ENCODE measurements at places on chromosomes 1 and 21.
A peak's percentile ranks its signal among the peaks of the same experiment; 100 is the strongest.

DNA sequence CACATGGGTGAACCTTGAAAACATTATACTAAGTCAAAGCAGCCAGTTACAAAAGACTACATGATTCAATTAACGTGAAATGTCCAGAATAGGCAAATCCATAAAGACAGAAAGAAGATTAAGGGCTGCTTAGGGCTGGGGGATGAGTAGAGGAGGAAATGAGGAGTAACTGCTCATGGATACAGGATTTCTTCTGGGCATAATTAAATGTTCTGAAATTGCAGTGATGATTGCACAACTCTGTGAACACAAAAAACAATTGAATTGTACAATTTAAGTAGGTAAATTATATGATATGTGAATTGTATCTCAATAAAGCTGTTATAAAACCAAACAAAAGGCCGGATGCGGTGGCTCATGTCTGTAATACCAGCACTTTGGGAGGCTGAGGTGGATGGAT lies 52.2 kb downstream of the RERE start:
- DNase-seq = no peak

- DNase-seq = no peak
Observed at GRCh38 chr1:116806245-116806644, 52.0 kb downstream of the CD2 start.

- no peak for DNase-seq
Observed at GRCh38 chr1:5751163-5751540, 241.1 kb downstream of the NPHP4 start.

GRCh38 chr1:96465441-96465840 lies 256.1 kb upstream of the PTBP2 start:
- DNase-seq = no peak

- DNase-seq = no peak
Observed at GRCh38 chr1:86062453-86062852, 94.1 kb downstream of the COL24A1 start.

DNA sequence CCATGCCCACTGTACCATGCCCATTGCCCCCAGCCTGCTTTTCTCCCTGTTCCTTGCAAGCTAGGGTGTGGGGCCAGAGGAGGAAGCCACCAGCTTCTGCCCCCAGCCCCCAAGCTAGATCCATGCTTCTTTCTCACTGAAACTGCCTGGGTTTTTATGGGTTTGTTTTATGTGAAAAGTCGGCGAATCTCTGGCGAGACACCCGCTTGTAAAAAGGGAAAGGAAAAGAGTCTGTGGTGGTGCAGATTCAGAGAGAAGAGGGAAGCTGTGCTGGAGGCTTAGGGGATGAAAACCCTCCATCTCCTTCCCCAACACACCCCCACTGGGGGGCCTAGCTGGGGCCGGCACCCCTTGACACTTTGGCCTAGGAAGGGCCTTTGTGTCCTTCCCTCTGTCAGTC lies 26.2 kb downstream of the GRHL3 start:
- DNase-seq = no peak

DNA sequence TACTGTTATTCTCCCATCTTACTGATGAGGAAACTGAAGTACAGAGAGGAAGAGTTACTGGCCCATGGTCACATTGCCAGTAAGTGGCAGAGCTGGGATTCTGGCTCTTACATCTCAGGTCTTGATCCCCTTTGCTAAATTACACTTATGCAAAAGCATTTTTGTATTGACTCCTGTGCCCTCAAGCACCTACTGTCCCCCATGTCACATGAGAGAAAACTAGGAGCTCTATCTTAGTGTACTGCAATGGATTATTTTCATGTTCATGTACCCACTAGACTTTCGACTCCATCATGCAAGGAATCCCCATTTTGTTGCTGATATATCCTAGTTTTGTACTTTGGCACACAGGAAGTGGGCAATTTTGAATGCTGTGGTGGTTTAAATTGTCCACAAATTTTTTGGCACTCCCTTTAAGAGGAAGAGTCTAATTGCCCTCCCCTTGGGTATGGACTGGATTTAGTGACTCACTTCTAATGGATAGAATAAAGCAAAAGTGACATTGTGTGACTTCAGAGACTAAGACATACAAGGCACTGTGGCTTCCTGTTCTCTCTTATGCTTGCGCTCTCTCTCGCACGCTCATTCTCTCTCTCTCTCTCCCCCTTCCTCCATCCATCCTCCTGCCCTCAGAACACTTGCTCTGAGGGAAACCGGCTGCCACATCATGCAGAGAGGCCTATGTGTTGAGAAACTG lies 43.5 kb upstream of the JAK1 start:
- DNase-seq = no peak

DNA sequence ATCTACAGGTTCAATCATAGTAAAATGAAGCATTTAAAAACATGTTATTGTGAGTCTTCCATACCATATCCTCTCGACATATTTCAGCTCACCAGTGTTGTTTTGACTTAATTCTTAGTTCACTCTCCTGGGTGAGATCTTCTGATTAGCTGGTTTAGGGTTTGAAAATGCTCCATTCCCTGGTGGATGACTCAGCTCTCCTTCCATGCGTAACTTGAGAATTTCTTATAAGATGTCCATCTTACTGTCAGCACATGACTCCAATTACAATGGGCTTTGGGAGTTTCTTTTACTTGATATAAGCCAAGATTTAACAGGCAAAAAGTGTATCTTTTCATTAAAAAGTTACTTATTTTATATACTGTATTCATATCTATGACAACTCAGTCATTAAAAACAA lies 476.5 kb downstream of the BRINP3 start:
- DNase-seq = no peak

GRCh38 chr1:112006416-112007025 lies 17.1 kb upstream of the KCND3 start:
- no peak for DNase-seq

GRCh38 chr1:207883660-207884250 lies 27.2 kb downstream of the CD34 start:
- no peak for DNase-seq

DNA sequence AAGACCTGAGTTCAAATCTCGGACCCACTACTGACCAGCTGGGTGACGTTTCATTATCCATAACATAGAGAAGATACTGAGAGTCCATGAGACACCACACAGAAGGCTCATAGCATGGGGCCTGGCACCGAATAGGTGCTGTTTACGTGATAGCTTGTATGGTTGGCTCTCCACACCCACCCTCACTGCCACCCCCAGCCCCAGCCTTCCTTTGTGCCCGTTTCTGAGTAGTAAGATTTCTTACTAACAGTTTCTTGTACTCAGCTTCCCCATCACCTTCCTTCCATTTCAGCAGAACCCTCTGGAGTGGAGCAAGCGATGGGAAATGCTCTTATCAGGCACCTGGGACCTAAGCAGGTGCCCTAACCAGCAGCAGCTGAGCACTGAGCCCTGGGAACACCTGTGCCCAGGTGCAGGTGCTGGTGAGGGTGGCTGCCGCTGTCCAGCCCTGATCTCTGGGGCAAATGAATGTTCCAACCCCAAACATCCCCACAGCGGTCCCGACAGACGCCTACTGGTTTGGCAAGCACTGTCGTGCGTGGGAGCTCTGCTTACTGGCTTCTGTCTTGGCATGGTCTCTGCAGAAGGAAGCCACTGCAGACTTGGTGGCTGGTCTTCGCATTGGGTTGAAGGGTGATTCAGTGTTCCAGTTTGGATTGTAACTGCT lies 225.4 kb downstream of the CAMTA1 start:
- DNase-seq = no peak

- DNase-seq = no peak
Observed at GRCh38 chr1:97441966-97442365, 478.9 kb downstream of the DPYD start.

- no peak for DNase-seq
Observed at GRCh38 chr1:155888481-155888880, 22.7 kb downstream of the RIT1 start.

GRCh38 chr1:231734417-231734816 lies 107.8 kb downstream of the DISC1 start:
- DNase-seq = no peak

DNA sequence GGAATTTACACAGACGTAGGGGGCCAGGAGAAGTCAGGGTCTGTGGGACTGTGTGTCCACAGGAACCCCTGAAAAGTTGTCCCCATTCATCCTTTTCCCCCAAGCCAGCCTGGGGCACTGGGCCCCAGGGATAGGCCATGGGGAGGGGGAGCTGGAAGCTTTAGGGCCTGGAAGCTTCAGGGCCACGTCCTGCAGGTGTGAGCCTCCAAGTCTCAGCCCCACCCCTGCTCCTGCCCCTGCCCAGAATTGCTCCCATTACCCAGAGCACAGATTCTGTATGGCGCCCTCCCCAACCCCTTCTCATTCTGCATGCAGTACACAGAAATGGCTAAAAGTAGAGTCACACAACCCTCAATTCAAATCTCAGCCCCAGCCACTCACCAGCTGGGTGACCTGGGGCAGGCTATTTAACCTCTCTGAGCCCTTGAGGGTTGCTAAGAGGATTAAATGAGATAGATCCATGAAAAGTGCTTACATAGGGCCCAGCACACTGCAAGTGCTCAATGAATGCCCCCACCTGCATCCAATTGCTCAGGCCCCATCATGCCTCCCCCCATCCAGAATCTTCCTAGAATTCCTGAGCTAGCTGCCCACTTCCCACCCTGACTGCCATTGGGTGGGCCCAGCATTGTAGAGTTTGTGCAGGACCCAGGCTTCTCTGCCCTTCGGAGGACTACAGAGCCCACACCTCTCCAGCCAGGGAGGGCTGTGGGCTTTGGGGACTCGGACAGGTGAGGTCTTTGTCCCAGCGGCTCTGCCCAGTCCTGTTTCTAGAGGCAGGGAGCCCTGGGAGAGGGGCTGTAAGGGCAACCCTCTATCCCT lies 6.5 kb downstream of the RAP1GAP start:
- DNase-seq = no peak

GRCh38 chr1:18155881-18156385 lies 48.3 kb downstream of the IGSF21 start:
- DNase-seq = peak; percentile 4

DNA sequence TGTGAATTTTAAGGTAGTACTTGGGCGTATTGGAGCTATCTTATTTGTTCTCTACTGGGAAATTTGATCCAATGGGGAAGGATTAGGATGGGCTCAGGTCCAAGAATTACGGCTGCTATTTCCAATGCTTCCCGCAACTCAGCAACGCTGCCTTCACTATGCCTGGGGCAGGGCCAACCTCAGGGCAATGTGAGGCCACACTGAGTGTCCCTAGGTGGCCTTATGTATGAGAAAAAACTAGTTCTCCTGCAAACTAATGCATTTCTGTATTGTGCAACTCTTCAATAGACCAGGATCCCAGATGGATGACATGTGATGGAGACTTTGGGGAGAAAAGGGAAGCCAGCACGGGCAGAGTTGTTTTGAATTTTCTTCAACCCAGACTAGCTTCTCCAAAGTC lies 168.1 kb downstream of the DUSP10 start:
- no peak for DNase-seq

DNA sequence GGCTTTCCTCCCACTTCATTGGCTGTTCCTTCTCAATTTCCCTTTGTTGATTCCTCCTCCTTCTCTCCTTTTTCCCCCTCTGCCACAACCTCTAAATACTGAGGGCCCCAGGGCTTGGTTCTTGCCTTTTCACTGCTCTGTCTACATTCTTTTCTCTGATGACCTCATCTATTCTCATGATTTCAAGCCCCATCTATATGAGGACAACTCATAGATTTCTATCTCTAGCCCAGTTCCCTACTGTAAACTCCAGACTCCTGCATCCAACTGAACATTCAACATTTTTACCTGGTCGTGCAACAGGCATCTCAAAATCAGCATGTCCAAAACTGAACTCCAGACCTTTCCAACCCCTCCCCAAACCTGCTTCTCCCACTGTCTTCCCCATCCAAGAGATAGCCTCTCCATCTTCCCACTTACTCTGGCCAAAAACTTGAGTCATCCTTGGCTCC lies 11.5 kb upstream of the SLC9A1 start:
- no peak for DNase-seq
